ENCODE measurements at places on chromosomes 13 and 19.

DNA sequence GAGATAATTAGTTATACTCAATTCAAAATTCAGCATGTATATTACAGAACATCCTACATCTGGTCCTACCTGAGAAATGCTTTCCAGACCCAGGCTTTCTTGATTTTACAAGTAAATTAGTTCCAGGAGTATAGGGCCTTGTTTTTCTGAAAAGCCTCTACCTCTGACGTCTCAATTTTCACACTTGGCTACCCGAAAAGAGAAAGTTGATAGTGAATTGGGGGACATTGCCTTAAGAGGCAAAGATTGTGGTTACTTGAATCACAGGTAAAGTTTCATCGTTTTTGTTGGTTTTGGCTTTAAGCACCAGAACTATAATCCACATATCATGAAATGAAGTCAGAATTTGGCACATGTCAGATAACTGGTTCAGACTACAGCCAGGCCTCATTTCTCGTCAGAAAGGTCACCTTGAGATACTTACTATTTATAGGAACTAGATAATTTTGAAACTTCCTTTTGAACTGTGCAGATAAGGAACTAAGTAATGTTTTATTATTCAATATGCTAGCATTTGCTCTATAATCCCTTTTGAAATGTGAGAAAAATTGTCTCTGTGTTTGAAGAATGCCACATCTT, 30.8 kb downstream of the FAM124A start:
- peak; percentile 16 for DNase-seq

DNA sequence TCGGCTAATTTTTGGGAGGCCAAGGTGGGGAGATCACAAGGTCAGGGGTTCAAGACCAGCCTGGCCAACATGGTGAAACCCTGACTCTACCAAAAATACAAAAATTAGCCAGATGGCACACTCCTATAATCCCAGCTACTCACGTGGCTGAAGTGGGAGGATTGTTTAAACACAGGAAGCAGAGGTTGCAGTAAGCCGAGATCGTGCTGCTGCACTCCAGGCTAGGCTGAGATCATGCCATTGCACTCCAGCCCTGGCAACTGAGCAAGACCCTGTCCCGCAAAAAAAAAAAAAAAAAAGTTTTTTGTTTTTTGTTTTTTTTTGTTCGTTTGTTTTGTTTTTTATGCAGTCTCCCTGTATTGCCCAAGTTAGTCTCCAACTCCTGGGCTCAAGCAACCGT, 21.2 kb downstream of the MAST1 start:
- no peak for DNase-seq

DNA sequence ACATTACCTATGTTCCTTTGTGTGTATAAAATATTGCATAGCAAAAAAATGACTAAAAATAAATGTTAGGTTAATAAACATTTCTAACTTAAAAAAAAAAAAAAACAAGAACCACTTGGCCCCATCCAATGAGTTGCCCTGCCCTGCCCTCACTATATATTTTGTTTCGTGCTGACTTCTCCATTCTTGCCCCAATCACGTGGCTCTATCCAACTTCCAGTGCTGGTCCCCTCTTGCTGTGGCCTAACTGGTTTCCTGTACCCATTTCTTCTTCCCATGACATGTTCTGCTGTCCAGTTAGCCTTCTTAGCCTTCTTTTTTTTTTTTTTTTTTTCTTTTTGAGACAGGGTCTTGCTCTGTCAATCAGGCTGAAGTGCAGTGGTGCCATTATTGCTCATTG, 151.6 kb downstream of the FOXO1 start:
- no peak for DNase-seq

- DNase-seq = no peak
Measured at GRCh38 chr13:42108217-42108616, 59.8 kb downstream of the DGKH start.

GRCh38 chr13:106683179-106683578, 115.2 kb upstream of the ARGLU1 start:
- no peak for DNase-seq

GRCh38 chr19:14175351-14175792, 30.6 kb downstream of the ADGRL1 start:
- DNase-seq = no peak

GRCh38 chr19:17341386-17341785, 4.0 kb downstream of the GTPBP3 start:
- DNase-seq = no peak

DNA sequence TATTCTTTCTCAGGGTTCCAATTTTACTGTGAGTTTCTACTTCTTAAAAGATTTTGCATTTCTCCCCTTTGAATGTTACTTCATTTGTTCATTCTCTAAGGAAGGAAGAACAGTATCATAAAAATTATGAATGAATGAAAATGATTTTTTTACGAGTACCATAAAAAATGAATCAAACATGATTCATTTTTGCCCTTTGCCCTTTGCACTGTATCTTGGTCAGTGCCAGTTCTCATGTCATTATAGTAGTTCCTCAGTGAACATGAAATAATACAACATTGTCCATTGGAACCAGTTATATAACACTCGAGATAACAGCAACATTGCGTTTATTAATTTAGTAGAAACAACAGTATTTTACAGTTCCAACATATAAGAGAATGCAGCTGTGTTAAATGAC, 28.8 kb downstream of the FLT1 start:
- DNase-seq = no peak

GRCh38 chr19:33214596-33214995, 11.1 kb downstream of the SLC7A10 start:
- no peak for DNase-seq

DNA sequence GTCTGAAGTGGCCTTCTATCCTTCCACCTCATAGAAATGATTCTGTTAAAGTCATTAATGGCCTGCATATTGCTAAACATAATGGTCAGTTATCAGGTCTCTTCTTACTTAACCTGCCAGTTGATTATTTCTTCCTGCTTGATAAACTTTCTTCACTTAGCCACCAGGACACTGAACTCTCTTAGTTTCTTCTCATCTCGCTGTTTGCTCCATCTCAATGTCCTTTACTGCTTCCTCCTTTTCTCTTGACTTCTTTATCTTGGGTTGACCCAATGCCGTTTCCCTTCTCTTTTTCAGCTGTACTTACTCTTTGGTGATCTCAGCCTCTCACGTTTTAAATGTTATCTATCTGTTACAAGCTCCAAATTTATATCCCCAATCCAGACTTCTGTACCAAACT, 17.1 kb upstream of the CLC start:
- DNase-seq = no peak

All from MM.1S (cell line).